ENCODE measurements at places on chromosomes 5 and 9. TPM values are rescaled to one million over a fixed set of nuclear protein-coding genes. Genes with fewer than 3 reads are reported as not detected.

Gene SLC34A3
- not detected for polyA plus RNA-seq

Gene PLK2
- 14.5 TPM for polyA plus RNA-seq

Gene DMRT3
- not detected for polyA plus RNA-seq

Gene TSLP
- 3.5 TPM for polyA plus RNA-seq

Gene ADAMTSL2
- 1.9 TPM for polyA plus RNA-seq

Gene ADRB2
- polyA plus RNA-seq, result 2.6 TPM

Gene EIF4E1B
- not detected for polyA plus RNA-seq

Gene MRPL41
- polyA plus RNA-seq, result 183 TPM

Gene CCIN
- not detected for polyA plus RNA-seq

Gene LIFR
- polyA plus RNA-seq, result 7.7 TPM

Gene EQTN
- polyA plus RNA-seq, result not detected

Gene QRFP
- polyA plus RNA-seq, result not detected

Gene HSPA4
- 44.5 TPM for polyA plus RNA-seq

Gene BASP1
- polyA plus RNA-seq, result 60.8 TPM

Gene CHSY3
- polyA plus RNA-seq, result 0.31 TPM

Gene NEUROG1
- not detected for polyA plus RNA-seq

Gene CER1
- not detected for polyA plus RNA-seq

Gene ABO
- 11.0 TPM for polyA plus RNA-seq

Gene FRMD3
- polyA plus RNA-seq, result 3.4 TPM

Gene OSMR
- 2.7 TPM for polyA plus RNA-seq

Gene ZBED3
- 5.0 TPM for polyA plus RNA-seq

Gene GNG10
- polyA plus RNA-seq, result 76.7 TPM

Gene CCDC69
- polyA plus RNA-seq, result 28.6 TPM

Gene IL5
- not detected for polyA plus RNA-seq

Gene FCN1
- 1.2 TPM for polyA plus RNA-seq

Gene FAM163B
- not detected for polyA plus RNA-seq

Gene ACTBL2
- 0.05 TPM for polyA plus RNA-seq

Gene ZNF483
- not detected for polyA plus RNA-seq

Gene TAS2R1
- not detected for polyA plus RNA-seq

Gene EGR1
- polyA plus RNA-seq, result 17.0 TPM

Gene PCDHA6
- polyA plus RNA-seq, result 0.31 TPM

Gene PCDHGA2
- 0.18 TPM for polyA plus RNA-seq

Gene NMUR2
- polyA plus RNA-seq, result not detected

Gene ZDHHC11B
- polyA plus RNA-seq, result 1.2 TPM

Gene LCN6
- polyA plus RNA-seq, result 19.5 TPM

Gene MSX2
- polyA plus RNA-seq, result 1.3 TPM

Gene AGXT2
- polyA plus RNA-seq, result not detected

Gene SLC36A2
- not detected for polyA plus RNA-seq

Gene TEK
- 0.56 TPM for polyA plus RNA-seq

Gene PCDHGB7
- 0.58 TPM for polyA plus RNA-seq

Gene ENHO
- polyA plus RNA-seq, result 3.3 TPM

Gene F2RL1
- polyA plus RNA-seq, result 17.6 TPM

Gene ELOVL7
- 1.6 TPM for polyA plus RNA-seq

Gene IL17B
- 1.8 TPM for polyA plus RNA-seq

All from stomach (tissue), 19 donors.